Left ventricle myocardium inferior (tissue), 1 donor: ENCODE measurements at places on chromosomes 16 and 17. TPM values are rescaled to one million over a fixed set of nuclear protein-coding genes. Genes with fewer than 3 reads are reported as not detected.
A peak's percentile ranks its signal among the peaks of the same experiment; 100 is the strongest.

Gene GP1BA
- 0.22 TPM for total RNA-seq

Gene ATP2A1
- 0.38 TPM for total RNA-seq

- peaks cover under 1% of the 10 kb centered on the region for H3K36me3 ChIP-seq
- peaks cover 96% of the 10 kb centered on the region for H3K4me1 ChIP-seq
- peak overlapping the region; percentile 96 for H3K27ac ChIP-seq
- peak overlapping the region; percentile 42 for H3K4me3 ChIP-seq
- H3K27me3 ChIP-seq: no peaks in the 10 kb centered on the region
- DNase-seq: peak; percentile 94
These were observed 20.9 kb downstream of the HLF start for GRCh38 chr17:55285340-55286301.

GRCh38 chr17:55543709-55544108 lies 32.5 kb upstream of the SMIM36 start:
- H3K27ac ChIP-seq: no peak overlapping the region
- no peak for DNase-seq
- no peak overlapping the region for H3K4me3 ChIP-seq
- H3K36me3 ChIP-seq: no peaks in the 10 kb centered on the region
- no peaks in the 10 kb centered on the region for H3K27me3 ChIP-seq
- H3K4me1 ChIP-seq: no peaks in the 10 kb centered on the region

DNA sequence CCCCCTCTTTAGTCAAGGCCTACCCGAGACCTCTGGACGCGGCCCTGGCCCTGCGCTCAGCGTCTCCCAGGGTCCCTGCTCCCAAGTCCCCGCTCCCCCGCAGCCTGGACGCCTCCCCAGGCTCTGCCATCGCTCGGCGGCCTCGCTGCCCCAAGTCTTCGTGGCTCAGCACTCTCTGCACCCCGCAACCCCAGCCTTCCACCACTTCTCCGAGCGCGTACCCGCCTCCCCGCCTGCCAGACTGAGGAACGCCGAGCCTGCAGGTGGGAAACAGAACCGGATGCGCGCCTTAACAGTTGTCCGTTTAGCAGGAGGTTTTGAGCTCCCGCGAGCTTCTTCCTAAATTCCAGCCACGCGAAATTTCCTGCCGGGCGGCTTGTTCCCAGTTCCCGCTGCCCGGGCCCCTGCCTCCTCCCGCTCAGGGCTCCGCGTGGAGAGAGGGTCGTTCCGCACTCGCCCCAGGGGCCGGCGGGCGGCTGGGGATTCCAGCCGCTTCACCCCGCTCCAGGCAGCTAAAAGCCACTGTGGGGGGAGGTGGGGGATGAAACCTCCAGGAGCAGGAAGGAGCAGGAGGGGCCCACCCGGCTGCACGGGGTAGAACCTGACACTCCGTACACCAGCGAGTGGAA lies 87.7 kb downstream of the KCNJ12 start:
- H3K4me3 ChIP-seq: peak overlapping the region; percentile 47
- no peak overlapping the region for H3K27ac ChIP-seq
- H3K27me3 ChIP-seq: peaks cover 25% of the 10 kb centered on the region
- H3K36me3 ChIP-seq: no peaks in the 10 kb centered on the region
- DNase-seq: no peak

DNA sequence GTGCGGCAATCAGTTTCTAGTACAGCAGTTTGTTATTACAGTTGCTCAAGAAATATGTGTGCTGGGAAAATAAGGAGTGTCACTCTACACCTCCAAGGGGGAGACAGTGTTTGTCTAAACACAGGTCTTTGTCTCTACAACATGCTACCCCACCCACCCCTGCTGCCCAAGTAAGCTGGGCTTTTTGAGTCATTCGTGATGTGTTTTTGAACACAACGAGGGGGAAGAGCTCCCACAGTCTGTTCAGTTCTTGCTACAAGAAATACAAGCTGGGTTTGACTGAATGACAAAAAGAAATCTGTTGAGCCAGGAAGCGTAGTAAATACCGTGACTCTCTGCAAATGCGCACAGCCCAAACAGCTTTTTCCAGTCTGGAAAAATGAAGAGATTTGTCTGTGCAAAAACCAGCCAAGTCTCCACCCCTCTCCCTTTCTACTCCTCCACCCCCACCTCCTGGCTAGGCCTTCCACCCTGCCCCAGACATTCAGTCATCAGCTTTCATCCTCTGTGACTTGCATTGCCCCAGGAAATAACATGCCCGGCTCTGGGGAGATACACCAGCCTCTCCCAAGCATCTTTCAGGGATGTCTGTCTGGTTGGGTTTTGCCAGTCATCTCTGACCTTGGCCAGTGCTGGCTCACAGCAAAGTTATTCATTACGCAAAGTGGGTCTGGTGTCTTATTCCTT lies 25.7 kb downstream of the CHD9 start:
- no peaks in the 10 kb centered on the region for H3K36me3 ChIP-seq
- H3K4me3 ChIP-seq: peak overlapping the region; percentile 2
- H3K27ac ChIP-seq: peak overlapping the region; percentile 94
- peak; percentile 61 for DNase-seq

- H3K27me3 ChIP-seq: no peaks in the 10 kb centered on the region
- H3K4me3 ChIP-seq: no peak overlapping the region
- no peak overlapping the region for H3K27ac ChIP-seq
These were observed 343.2 kb upstream of the MAF start for GRCh38 chr16:79943736-79944135.

Gene KRTAP4-9
- not detected for total RNA-seq

Gene TEX14
- 0.19 TPM for total RNA-seq

- peak within 1 kb of the TSS; percentile 75 for H3K4me3 ChIP-seq
- H3K36me3 ChIP-seq: no peaks in the 10 kb centered on the region
- peaks cover 36% of the 10 kb centered on the region for H3K27me3 ChIP-seq
- peaks cover 30% of the 10 kb centered on the region for H3K4me1 ChIP-seq
These were observed at the start of gene MYOCD for GRCh38 chr17:12665263-12666210. TSS of gene MYOCD (plus strand) at chr17:12665890. CDS start at chr17:12666189, 299 bp downstream.

Gene WNK4
- not detected for total RNA-seq

- H3K27me3 ChIP-seq: peaks cover 44% of the 10 kb centered on the region
- H3K4me3 ChIP-seq: no peak overlapping the region
- no peaks in the 10 kb centered on the region for H3K4me1 ChIP-seq
- no peak overlapping the region for H3K27ac ChIP-seq
- H3K36me3 ChIP-seq: no peaks in the 10 kb centered on the region
These were observed 25.5 kb upstream of the CDH1 start for GRCh38 chr16:68711421-68712139.

Gene RASD1
- 25.4 TPM for total RNA-seq

DNA sequence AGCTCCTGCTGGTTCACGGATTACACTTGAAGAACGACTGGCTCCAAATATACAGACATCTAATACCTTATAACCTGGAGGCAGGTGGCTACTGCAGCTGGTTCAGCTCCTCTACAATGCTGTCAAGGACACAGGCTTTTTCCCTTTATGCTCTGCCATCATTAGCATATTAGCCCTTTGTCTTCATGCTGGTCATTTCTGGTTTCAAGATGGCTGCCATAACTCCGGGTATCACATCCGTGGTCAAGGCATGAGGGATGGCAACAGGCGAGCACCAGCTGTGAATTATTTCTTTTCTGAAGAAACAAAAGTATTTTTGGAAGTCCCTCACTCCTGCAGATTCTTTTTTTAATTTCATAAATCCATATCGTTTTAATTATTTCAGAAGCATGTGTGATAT lies 124.3 kb upstream of the MED13 start:
- no peak overlapping the region for H3K4me3 ChIP-seq
- H3K27me3 ChIP-seq: peaks cover 14% of the 10 kb centered on the region
- H3K27ac ChIP-seq: no peak overlapping the region
- no peaks in the 10 kb centered on the region for H3K4me1 ChIP-seq
- no peak for DNase-seq

- peaks cover 46% of the 10 kb centered on the region for H3K27me3 ChIP-seq
- H3K4me1 ChIP-seq: peaks cover 52% of the 10 kb centered on the region
- H3K27ac ChIP-seq: peak overlapping the region; percentile 48
- no peaks in the 10 kb centered on the region for H3K36me3 ChIP-seq
- DNase-seq: peak; percentile 64
- H3K4me3 ChIP-seq: peak overlapping the region; percentile 87
These were observed 4.4 kb upstream of the HIC1 start for GRCh38 chr17:2050300-2051060.

Gene CLEC3A
- total RNA-seq: not detected

DNA sequence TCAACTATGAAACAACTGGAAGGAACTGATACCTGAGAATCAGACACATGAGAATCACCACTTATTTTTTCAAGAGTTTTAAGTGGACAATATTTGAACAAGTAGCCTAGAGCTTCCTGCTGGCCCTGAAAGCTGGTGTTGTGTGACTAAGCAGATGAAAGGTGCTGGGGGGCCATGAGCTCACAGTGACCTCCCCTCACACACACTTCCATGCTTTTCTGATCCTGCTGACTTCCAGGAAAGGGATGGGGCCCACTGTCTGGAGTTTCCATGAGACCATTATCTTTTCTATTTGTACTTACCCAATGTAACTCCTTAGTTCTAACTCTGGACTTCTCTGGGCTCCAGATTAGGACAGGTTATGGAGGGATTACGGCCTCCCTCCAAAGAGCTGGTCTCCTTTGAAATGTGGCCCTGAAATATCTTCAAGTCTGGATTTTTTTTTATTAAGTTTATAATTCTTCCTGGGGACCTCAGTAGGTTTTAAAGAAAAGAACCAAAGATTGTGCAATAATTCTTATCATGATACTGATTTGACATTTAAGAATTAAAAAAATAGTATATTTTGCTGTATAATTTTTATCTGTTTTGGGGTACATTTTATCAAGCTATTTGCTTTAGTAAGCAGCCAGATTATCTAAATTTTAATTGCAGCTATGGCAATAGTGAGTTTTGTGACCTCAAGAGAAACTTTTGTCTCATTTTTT lies 4.9 kb downstream of the CAPNS2 start:
- no peak for DNase-seq
- no peaks in the 10 kb centered on the region for H3K36me3 ChIP-seq
- H3K27ac ChIP-seq: no peak overlapping the region
- peaks cover 27% of the 10 kb centered on the region for H3K4me1 ChIP-seq
- no peak overlapping the region for H3K4me3 ChIP-seq
- H3K27me3 ChIP-seq: no peaks in the 10 kb centered on the region

Gene PPL
- 7.6 TPM for total RNA-seq
